NCI-H146 (cell line): ENCODE measurements at places on chromosomes 13 and 19.

DNA sequence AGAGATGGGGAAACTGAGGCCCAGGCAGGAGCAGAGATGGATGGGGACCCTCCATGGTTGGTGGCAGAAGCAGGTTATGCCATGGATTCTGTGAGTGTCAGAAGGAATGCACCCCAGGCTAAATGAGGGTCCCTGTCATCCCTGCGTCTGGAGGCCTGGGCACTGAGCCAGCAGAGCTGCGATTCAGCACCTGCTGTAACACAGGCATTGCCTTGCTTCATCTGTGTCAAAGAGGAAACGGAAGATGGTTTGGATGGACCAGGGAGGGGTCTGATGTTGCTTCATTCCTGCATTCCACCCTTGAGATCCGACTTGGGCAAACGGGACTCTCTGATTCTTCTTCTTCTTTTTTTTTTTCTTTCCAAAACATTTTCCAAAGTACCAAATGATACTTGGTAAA is 1.2 kb downstream of the C5AR1 start:
- DNase-seq: peak; percentile 46

GRCh38 chr19:33246709-33247440 is 21.2 kb upstream of the SLC7A10 start:
- DNase-seq: no peak

DNA sequence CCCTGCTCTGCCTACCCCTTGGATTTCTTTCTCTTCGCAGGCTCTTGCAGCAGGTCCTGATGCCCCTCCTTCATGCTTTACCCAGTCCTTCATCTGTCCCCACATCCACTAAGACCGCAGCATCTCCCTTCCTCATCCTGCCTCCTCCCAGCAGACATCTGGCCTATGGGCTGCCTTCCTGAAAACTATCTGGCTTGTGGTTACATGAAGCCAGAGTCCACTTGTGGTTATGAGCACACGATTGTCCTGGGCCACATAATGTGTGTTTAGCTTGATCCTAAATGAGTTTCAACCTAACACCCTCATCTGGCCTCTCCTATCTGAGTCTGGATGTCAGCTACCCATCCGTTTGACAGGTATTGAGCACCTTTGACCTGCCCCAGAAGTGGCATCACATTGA is 5.5 kb upstream of the ZNF175 start:
- DNase-seq: no peak

DNA sequence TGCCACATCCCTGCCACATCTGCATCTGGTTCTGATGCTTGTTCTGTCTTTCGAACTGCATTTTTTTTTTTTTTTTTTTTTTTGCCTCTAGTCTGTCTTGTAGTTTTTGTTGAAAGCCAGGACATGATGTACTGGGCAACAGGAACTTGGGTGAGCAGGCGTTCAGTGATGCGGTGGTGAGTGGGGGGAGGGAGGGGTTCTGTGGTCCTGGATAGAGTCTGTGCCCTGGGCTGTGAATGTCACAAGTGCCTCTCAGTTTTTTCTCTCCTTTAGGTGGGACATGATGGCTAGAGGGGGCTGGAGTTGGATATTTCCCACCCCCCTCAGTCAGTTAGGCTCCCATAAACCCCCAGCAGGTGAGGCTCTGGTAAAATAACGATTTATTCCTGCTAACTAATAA is 3.5 kb downstream of the CEACAM4 start:
- no peak for DNase-seq

DNA sequence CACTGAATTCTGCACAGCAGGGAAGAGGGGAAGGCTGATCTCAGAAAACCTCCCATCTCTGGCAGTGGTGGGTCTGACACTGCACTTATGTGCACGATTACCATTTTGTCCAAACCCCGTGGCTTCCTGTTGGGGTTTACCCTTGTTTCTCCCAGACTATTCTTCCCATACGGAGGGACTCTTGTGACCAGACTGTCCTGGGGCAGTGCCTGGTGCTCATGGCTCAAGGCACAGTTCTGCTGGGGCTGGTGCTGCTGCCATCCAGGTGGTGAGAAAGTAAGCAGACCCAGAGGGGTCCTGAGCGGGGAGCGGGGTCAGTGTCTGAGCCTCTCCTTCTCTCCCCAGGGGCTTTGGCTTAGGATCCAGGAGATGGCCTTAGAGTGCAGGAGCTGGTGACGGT is 5.1 kb upstream of the SIGLEC9 start:
- DNase-seq: no peak

DNA sequence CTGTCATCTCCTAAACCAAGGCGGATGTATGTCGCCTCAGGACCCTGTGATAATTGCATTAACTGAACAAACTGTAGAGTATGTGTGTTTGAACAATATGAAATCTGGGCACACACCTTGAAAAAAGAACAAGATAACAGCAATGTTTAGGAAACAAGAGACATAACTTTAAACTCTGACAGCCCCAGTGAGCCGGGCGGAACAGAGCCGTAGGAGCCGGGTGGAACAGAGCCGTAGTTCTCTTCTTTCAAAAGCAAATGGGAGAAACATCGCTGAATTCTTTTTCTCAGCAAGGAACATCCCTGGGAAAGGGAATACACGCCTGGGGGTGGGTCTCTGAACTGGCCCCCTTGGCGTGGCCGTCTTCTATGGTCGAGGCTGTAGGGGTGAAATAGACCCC is 31.8 kb upstream of the ZNF675 start:
- no peak for DNase-seq

- DNase-seq: peak; percentile 81
Measured at GRCh38 chr13:52851137-52851962, 2.9 kb upstream of the PCDH8 start.

GRCh38 chr13:113304121-113304520 is 7.1 kb downstream of the LAMP1 start:
- DNase-seq: no peak

GRCh38 chr19:45623984-45624383 is 15.2 kb downstream of the EML2 start:
- no peak for DNase-seq

- no peak for DNase-seq
Measured at GRCh38 chr19:19997656-19998268, 41.5 kb downstream of the ZNF682 start.

GRCh38 chr19:46970815-46971214 is 48.8 kb upstream of the NPAS1 start:
- no peak for DNase-seq

- DNase-seq: no peak
Measured at GRCh38 chr13:97107815-97108529, 113.7 kb upstream of the OXGR1 start.

DNA sequence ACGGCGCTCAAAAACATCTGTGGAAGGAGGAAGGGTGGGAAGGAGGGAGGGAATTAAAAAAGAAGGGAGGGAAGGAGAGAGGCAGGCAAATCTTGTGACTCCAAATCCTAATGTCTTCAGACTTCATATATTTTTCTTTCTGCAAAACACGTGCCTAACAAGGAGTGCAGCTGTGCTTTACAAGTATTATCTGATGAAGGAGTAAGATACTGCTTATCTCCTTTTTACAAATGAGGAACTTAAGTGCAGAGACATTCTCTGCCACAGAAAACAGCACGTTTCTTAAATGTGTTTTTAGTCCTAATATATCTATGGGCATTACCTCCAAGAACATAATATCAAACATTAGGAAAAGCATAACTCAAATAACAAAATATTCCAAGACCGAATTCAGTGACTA is 6.5 kb downstream of the FLT3 start:
- no peak for DNase-seq

GRCh38 chr13:105660561-105660960 is 874.9 kb downstream of the EFNB2 start:
- no peak for DNase-seq

DNA sequence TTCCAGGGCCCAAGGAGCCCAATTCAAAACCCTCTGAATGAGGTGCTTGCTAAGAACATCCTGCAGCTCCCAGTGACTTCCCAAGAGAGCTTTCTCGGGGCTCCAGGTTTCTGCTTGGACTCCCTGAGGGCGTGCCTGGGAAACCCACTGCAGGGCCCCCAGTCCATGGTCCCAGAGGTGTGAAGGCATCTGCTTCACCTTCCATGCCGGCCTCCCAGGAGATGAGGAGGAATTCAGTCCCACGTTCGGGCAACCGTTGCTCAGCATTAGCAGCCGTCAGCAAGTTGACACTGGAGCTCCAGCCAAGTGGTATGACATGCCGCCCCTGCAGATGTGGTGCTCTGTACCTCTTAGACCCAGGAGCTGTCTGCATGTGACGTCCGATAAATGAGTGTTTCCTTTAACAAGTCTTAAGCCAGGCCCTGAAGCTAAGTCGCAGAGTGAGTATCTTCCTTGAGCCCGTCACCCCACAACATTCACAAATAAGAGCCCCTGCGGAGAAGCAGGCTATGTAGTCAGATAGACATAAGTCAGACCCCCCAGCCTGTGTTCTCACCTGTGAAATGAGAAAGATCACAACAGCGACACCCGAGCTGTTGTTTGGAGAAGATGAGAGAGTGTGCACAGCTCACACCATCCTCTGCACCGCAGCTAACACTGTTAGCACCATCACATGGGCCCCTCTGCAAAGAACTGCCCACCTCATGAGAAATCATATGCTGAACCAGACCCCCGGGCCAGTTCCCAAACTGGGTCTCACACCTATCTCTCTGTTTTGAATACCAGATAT is 150.3 kb downstream of the KATNAL1 start:
- DNase-seq: no peak

DNA sequence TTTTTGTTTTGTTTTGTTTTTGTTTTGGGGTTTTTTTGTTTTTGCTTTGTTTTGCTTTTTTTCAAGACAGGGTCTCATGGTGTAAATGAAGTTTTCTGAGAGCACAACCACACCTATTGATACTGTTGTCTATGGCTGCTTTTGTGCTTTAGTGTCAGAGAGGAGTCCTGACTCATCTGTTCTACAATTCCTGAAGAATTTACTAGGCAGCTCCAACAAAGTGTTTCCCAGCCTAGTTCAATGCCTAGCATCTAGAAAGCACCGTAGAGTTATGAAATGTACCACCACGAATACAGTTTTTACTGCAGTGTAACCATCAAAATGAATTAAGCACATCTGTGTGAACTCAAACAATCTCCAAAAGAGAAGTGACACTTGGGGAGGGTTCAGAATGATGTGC is 21.2 kb downstream of the SAFB start:
- no peak for DNase-seq

GRCh38 chr13:22169473-22169872 is 498.6 kb downstream of the FGF9 start:
- no peak for DNase-seq

DNA sequence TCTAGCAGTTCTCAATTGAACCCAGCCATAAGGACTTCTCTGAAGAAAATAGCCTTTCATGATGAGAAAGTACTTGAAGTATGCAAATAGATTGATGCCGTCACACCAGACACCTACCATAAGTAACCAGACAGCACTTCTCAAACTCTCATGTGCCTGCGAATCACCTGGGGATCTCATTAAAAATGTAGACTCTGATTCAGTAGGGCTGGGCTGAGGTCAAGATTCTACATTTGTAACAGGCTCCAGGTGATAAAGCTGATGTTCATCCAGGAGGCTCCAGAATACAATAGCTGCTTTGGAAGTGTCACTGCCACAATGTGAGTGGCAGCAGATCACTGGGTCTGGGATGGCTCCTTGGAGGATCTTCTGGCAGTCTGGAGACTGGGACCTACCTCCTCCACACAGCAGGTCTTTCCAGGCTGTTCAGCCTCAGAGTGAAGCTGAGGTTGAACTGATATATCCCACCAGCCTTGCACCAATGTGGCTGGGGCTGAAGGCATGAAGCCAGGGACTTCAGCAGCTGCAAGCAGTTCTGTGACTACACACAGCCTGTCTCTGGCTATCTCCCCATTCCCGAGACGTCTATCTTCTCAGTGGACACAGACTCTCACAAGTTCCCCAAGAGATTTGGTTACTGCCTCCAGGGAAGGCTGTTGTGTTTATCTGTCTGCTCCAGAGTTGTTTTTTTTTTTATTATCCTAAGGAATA is 9.1 kb downstream of the MBNL2 start:
- DNase-seq: no peak

DNA sequence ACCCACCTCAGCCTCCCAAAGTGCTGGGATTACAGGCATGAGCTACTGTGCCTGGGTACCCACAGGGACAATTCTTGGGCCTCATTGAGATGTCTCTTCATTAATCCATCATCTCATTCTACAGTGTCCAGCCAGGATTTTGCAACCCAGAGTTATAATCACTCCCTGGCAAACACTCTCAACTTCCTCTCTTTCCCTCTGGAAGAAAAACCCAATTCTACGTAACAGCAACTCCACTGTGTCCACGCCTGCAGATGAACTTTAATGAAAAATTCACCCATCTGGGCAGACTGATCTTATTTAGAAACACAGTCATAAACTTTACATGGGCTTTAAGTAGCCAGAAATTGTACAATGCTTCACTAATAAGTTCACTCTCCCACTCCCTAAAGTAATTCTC is 90.1 kb upstream of the ABCC4 start:
- no peak for DNase-seq

- DNase-seq: no peak
Measured at GRCh38 chr19:46604781-46605355, 3.7 kb downstream of the CALM3 start.

DNA sequence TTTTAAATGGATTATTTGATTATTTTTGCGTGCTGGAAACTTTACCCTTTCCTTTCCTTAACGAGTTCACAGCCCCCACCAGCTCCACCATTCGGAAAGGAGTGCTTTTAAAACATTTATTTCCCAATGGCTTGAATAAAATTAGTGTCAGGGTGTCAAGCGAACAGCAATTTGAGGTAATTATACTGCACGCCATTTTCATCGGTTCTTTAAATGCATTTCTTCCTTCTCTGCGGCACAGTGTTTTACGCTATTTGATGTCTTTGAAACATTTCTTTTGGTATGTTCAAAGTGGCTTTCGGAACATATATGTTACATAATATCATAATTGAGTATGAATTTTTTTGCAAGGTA is 309 bp upstream of the SLITRK1 start:
- DNase-seq: no peak

DNA sequence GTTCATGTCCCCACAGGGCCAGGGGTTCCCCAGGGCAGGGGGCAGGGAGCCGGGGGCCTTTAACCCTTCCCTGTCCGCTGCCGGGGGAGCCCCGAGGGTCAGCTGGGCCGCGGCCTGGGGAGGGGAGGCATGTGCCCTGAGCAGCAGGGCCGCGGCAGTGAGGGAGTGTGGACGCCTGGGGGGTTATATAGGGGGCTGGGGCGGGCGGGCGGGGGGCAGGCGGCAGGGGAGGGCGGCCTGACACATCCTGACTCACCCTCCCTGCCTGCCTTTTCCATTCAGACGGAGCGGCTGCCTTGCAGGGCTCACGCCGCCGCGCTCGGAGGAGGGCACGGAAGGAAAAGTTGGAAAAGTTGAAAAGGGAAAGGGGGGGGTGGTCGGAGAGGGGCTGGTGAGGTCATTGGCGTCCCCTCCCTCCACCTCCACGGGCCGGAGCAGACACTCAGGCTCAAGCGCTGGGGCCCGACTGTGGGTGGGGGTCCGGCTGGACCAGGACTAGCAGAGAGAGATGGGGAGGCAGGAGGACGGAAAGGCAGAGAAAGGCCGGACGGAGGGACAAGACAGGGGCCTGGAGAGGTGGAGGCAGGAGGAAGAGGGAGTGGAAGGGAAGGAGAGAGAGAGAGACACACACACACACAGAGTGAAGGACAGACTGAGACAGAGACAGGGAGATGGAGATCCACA is at the start of gene IL11:
Gene IL11 (minus strand): TSS at position 159 of the 684 bp plus-strand sequence. CDS start 153 bp downstream, at position 6.
- no peak for DNase-seq

GRCh38 chr19:55494172-55494761 is 6.0 kb downstream of the SSC5D start:
- DNase-seq: no peak

GRCh38 chr19:28586474-28586873 is 626.5 kb downstream of the UQCRFS1 start:
- DNase-seq: no peak

GRCh38 chr13:101626925-101627555 is 174.6 kb downstream of the ITGBL1 start:
- peak; percentile 46 for DNase-seq
